Hippocampal formation (tissue), 2 donors: ENCODE measurements at places on chromosomes 4 and X.

GRCh38 chrX:69088171-69088938 is 76.9 kb downstream of the PJA1 start:
- no peak for DNase-seq

- no peak for DNase-seq
Measured at GRCh38 chrX:99914635-99915034, 495.4 kb downstream of the PCDH19 start.

- DNase-seq = no peak
Measured at GRCh38 chr4:100970414-100970813, 376.9 kb downstream of the PPP3CA start.

DNA sequence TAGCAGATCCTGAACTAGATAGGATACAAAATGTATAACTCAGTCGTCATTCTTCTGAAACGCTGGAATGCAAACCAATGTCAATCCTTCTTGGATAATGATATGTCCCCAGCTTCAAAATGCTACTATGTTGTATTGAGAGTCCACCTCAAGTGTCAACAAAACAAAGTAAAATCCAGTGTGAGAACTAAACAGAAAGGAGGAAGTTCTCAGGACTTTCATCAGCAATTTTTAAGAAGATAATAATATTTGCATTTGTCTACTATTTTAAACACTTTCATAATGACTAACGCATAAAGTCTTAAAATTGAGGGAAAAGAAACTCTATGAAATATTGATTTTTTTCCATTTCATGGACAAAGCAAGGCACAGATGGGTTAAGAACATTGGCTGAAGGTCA is 36.3 kb downstream of the SOD3 start:
- no peak for DNase-seq

GRCh38 chr4:22385611-22386011 is 130.3 kb downstream of the ADGRA3 start:
- no peak for DNase-seq

DNA sequence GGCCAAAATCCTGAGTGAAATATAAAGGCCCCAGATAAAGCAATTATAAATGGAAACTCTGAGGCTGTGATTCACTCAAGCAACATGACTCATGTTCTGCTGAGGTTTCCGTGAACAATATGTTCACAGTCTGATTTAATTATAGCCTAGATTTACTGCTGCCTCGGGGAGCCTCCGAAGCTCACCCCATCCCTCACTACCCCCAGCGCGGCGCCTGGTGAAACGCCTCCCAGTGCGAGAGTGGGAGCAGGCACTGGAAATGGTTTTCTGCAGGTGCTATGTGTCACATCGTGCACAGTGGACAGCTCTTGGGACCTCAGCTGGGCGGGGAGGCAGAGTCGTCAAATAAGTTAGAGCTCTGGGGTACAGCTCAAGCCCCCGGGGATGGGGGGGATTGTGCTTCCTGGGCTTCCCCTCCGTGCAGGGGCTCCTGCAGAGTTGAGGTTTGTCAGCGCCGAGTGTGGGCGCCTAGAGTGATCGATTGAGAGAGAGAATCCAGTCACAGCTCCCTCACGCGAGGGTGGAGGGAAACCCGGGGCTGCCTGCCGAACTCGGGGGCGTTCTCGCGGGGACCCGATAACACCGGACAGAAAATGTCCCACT is 110.6 kb downstream of the PHKA2 start:
- peak; percentile 21 for DNase-seq

DNA sequence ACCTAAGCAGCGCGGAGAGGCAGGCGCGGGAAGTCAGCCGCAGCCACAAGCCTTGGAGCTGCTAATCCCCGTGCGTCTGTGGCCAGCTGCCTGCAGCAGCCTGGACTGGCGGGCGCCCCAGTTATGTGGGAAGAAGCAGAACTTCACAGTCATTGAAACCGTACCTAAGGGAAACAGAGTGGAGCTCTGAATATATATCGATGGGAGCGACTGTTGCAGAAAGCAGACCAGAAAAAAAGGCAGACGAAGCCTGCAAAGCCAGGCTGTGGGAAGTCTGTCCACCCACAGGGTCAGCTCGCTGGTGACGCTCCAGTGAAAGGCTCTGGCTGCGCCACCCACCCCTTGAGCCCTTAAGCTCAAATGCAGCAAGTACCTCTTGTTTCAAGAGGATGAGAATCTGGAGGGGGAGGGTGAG is 24.7 kb downstream of the KCNE5 start:
- DNase-seq = peak; percentile 7

DNA sequence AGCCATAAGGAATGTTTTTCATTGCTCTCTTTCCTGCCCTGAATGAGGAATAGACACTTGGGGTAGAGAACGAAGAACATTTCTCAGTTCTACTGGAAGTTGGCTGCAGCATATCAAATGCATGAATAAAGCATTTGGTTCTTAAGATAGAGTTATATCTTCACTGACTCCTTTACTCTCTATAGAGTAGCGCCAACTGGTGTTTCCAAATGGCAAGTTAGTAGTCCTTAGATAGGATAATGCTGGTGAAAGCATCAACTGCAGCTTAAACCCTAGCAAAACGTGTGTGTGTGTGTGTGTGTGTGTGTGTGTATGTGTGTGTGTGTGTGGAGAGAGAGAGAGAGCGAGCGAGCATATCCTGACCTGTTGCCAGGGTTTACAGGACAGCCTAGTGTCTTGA is 62.2 kb upstream of the FRMPD4 start:
- no peak for DNase-seq

DNA sequence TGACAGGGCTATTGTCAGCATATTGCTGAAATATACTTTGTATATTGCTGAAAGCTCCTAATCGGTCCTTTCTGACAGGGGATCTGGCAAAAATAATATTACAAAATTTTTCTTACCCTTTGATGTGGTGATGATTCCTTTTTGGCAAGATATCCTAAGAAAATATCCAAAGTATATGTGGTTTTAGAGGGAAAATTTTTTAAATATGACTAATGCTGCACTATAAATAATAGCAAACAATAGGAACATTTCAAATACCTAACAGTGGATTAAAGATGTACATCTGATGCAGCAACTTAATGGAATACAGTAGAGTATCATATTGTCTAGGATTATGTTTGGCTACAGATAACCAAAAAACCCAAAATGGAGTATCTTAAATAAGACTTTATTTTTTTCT is 49.6 kb downstream of the RRAGB start:
- no peak for DNase-seq

GRCh38 chrX:100979881-100980607 is 10.5 kb downstream of the ARL13A start:
- DNase-seq = no peak

DNA sequence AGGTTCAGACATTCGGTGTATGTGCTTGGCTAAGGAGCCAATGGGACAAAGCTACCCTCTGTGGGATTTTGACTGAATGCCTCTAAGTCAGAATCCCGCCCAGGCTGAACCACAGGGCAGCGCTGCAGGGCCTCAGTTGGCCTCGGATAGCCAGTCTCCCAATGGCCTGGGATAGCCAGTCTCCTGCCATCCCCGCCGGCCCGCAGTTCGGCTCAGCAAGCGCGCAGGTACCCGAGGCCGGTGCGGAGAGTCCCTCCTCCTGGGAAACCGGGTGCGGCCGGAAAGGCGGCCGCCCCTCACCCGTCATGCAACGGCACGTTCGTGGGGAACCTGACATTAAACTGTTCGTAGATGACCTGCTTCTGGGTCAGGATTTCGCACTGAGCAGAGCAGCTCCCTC is 16.1 kb downstream of the PPEF2 start:
- DNase-seq = no peak

GRCh38 chrX:9707306-9708033 is 58.2 kb downstream of the GPR143 start:
- no peak for DNase-seq

DNA sequence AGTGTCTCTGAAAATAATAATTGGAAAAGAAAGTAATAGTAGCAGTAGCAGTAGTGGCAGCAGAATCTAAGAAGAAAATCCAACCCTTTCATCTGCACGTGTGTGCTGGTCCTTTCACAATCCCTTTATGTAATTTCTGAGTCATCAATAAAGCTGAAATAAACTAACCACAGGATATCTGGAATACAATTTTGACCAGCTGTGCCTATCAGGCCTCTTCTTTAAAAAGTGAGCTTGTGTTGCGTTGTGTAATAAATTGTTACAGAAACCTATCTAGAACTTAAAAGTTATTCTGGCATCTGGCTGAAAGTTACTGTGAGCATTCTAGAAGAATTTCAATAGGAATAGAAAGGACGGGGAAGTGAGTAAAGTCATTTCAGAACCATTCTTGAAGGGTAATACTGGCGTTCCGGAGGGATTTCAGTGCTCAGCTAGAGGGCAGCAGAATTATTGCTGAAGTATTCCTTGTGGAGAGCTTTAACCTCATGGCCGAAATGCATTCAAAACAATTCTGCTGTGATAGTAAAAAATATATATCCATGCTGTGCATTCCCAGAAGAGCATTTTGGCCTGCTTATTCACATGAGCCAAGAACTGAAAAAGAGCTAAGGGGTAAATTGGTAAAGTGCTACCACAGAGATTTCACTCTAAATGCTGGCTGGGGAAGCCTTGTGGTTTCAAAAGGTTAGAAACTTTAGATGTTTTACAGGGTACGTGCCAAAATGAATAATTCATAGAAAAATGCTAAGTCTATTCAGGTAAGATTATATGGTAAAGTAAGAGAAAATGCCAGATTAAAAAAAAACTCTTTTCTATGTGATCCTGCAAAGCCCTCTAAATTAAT is 260.6 kb downstream of the NKX6-1 start:
- DNase-seq = no peak

- DNase-seq = no peak
Measured at GRCh38 chr4:156547439-156547838, 424.2 kb downstream of the PDGFC start.

DNA sequence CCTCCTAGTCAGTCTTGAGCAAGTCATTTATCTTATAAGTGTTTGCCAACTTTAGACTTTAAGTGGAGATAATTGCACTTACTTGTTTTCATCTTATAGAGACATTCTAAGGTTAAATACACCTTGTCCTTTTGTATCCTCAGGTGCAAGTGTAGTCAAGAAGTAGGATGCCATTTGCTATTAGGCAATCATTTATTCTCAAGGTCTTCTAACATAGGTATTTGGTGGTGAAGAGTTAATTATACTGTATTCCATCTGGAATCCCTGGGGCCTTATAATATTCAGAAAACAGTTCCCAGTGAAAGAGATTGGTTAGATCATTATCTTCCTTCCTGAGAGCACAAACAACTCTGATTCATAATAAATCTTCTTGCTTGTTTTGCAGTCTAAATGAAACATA is 23.7 kb downstream of the SULT1E1 start:
- no peak for DNase-seq

DNA sequence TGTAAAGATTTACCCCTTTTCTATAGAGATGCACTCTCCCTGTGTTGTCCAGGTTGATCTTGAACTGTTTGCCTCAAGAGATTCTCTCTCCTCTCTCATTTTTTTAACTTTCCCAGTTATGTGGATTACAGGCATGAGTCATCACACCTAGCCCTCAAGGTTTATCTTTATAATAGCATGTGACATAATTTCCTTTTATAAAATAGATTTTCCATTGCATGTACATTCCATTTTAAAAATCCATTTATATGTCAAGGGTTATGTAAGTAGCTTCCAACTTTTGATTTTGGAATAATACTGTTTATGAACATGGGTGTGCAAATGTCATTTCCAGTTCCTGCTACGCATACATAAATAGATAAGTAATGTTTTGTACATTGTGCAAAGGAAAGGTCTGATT is 20.6 kb downstream of the ZNF721 start:
- no peak for DNase-seq

DNA sequence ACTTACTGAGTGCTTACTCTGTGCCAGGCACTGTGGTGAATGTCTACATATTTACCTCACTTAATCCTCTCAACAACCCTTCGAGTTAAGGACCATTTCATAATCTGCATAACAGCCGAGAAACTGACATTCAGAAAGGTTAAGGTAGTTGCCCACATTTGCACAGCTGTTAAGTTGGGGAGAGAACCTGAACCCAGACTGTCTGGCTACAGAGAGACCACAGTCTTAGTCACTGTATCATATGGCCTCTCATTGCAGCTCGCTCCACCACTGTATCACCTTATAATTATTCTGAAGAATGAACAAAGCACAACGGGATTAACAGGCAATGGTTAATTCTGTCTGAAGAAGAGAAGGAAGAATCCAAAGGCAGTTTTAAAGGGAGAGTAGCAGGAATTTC is 98.5 kb downstream of the ADGRA3 start:
- DNase-seq = no peak

DNA sequence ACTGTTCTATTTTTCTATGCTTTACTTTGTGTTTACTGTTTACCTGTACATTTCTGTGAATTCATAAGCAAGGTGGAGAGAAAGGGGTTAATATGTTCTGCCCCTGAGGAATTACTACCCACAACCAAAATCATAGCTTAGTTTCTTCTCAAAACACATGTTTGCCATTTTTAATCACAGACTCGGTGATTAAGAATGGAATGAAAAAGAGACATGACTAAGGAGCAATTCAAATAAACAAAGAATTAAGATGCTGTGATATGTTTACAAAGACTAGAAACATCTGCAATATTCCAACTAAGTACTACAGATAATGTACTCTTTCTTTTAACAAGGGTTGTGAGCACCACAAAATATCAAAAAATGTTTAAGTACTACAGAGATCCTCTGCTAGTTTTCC is 11.7 kb upstream of the FAT4 start:
- DNase-seq = no peak

DNA sequence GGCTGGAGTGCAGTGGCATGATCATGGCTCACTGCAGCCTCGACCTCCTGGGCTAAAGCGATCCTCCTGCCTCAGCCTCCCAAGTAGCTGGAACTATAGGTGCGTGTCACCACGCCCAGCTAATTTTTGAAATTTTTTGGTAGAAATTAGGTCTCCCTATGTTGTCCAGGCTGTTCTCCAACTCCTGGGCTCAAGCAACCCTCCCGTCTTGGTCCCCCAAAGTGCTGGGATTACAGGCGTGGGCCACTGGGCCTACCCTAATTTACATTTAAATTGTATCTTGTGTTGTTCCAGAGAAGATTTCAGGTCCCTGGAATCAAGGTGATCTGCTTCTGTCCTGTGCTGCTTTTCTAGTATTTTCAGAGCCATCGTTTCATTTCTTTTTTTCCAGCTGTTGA is 1.2 kb upstream of the LRPAP1 start:
- DNase-seq = no peak

GRCh38 chr4:102843273-102843672 is 15.9 kb upstream of the UBE2D3 start:
- no peak for DNase-seq

DNA sequence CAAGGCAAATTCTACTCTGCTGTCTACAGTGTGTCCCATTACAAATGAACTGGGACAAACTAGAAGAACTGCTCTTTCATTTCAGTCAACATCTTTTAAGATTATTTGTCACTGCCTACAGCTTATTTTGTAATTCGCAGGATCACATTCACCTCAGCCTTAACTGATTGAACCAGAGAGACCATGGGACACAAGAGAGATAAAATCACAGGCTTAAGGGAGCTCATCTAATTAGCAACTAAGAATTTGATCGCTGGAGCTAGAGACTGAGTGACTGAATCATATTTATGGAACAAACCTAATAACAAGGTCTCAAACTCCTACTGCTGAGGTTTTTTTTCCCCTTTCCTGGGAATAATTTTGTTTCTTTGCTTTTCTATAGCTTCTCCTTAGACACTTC is 898.2 kb downstream of the PCDH18 start:
- DNase-seq = no peak

- no peak for DNase-seq
Measured at GRCh38 chr4:175932116-175932515, 120.1 kb upstream of the GPM6A start.
